Brain microvascular endothelial cell (primary cell): ENCODE measurements at places on chromosomes 3 and 15.

- DNase-seq, result no peak
Observed at GRCh38 chr15:73394782-73395181, 26.0 kb upstream of the HCN4 start.

DNA sequence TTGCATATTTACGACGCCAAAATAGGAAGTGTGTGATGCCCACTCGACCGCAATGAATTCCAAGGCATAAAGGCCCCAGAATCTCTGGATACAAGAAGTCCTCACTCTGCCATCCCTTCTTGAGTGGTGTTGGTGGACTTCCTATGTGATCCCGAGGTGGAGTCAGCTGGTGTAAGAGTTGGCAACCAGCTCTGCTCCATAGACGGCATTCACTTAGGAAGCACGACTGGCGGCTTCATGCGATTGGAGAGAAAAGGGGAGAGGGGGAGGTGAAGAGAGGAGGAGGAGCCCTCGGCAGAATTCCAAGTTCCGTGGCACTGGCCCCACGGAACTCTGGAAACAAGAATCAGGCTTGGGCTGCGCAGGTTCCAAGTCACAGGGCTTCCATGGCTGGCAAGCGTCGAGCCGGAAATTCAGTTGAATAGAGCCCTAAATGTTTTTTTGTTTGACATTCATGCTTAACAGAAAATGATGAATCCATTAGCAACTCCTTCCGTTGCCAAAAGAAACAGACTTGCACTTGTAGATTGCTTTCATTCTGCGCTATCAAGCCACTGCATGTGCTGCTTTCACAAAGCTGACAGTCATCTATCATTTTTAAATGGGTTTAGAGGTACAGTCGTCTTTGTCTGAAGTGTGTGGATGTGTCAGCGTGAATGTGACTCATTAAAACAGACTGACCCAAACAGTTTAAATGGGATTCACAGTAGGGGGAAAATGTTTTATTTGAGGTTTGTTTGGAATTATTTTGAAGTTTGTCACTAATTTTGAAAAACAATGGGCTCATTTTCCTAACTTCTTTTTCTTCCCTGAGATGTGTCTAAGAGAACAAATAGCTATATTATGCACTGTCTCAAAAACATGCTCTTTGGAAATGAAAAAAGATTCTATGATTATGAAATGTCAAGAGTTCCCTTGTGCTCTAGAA is 428.3 kb upstream of the ATP11B start:
- DNase-seq, result no peak

- no peak for DNase-seq
Observed at GRCh38 chr3:186722457-186722856, 5.3 kb downstream of the KNG1 start.

DNA sequence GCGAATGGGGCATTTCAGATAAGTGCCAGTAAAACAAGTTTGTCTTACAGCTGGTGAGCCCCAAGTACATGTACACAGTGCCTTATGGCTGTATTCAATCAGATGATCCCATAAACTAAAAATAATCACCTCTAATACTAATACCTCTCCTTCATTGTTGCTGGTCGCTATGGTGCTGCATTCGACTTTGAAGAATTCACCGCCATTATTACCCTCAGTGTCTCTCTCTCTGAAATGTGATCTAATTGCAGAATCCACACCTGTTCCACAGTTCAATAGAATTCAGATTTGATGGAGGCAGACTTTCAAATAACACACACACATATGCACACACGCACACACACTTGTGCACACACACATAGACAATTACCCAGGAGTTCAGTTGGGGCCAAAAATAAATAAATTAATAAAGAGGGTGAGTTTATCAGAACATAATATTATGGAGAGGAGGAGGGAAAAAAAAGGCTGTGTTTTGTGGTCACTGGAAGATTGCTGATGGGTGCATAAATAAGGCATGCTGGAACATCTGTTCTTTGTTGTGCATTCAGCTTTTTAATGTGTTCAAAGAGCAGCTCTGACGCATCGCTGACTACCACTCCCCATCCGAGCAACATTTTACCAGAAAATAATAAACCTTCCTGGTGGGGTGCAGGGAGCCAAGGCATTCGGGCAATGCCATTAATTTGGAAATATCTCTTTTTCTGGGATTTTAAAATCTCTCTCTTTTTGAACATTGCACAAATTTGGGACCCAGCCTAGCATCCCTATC is 235.7 kb downstream of the SATB1 start:
- peak; percentile 29 for DNase-seq

- DNase-seq, result no peak
Observed at GRCh38 chr15:41941644-41942415, 30.5 kb downstream of the EHD4 start.

DNA sequence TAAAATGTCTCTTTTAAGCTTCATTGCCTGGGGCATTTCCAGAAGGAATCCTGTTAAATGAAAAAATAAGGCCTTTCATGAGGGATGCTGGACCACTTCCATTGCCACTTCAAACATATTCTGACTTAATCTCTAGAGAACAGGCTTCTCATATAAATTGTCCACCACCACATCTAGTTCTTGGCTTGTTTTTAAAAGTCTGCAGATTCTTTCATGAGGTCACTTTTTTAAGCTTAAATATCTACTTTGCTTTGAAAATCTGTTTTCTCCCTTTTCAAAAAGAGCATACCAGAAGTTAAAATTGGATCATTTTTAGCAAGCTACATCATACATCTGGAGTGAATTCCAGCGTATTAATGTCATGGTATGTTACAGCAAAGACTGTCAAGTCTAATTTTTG is 131.6 kb downstream of the C3orf70 start:
- no peak for DNase-seq

GRCh38 chr3:87207460-87207859 is 19.6 kb upstream of the CHMP2B start:
- no peak for DNase-seq

DNA sequence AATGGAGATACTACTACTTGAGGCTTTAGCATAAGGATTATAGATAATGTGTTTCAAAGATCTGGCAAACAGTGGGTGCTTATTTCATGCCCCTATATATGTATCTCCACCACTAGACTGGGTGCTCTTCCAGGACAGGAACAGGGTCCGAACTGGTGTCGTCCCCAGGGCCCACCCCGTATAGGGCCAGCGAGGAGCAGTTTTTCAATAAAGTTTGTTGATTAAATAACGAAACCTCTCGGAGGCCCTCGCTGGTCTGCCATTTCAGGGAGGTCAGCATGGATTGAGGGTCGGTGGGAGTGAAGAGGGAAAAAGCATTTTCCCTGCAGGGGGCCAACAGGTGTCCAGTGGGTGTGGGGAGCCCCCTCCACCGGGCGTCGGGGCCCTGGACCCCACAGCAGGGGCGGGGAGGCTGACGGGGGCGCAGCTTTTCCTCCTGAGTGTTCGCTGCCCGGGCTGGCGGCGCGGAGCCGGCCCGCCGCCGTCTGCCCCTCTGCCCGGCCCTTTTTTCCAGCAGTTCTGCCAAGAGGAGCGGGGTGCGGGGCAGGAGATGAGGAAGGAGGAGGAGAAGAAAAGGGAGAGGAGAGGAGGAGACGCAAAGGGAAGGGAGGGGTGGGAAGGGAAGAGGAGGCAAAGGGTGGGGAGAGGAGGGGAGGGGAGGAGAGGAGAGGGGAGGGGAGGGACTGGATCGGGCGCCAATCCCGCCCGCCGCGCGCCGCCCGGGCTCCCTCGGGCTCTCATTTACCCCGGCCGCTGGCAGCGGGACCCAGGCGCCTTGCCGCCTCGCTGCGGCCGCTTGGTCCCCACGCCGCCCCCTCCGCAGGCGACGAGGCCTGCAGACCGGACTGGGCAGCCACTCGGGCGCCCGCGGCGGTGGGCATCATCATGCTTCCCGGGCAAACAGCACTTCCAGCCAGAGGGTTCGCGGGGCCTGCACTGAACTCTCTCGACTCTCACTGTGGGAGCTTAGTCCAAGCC is 66.3 kb downstream of the ISG20 start:
- no peak for DNase-seq

GRCh38 chr3:57917601-57918000 is 90.6 kb upstream of the FLNB start:
- no peak for DNase-seq

GRCh38 chr3:15452961-15453360 is 25.6 kb downstream of the EAF1 start:
- DNase-seq, result no peak

DNA sequence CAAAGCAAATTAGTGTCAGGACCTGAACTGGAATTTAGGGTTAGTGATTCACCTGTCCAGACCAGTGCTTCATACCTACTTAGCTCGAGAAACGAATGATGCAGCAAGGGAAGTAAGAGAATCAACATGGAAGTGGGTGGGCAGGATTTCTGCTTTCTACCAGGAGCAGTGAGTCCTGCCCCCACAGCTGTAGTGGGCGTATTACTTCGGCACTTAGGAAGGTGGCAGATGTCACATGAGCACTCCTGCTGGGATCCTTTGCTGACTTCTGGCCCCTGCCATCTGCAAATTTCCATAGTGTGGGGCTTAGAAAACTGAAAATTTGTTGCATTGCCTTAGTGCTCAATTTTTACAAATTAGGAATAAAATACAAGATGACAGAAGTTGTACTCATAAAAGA is 31.2 kb downstream of the RYR3 start:
- DNase-seq, result no peak

DNA sequence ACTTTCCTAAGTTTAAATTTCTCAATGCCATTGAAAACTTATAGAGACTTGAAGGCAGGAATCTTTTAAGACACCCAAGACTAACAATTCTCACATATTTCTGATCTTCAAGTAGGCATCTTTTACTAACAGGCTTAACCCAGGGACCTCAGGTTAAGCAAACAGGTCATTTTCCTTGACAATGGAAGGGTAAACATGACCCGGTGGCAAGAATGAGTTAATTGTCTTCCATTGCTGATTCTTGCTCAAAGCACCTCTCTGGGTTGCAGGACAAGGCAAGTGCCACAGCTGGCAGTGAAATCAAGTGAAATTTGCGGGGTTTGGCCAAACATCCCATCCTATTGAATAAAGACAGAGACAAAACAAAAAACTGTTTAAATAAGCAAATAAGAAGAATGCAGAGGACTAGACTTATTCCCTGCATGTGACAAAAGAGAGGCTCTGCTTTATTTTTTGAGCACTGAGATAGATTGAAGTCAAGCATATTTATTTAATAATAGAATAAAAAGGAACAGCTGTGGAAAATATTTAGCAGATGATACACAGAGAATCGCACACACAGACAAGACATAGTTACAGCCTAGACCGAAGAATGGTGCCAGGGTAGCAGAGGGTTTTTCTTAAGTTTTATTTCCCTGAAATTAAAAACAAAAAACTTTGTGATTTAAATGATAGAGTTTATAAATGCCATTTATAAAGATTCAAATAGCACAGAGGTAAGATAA is 56.0 kb upstream of the MITF start:
- DNase-seq, result no peak

GRCh38 chr15:65828585-65828984 is 36.5 kb upstream of the DENND4A start:
- no peak for DNase-seq

DNA sequence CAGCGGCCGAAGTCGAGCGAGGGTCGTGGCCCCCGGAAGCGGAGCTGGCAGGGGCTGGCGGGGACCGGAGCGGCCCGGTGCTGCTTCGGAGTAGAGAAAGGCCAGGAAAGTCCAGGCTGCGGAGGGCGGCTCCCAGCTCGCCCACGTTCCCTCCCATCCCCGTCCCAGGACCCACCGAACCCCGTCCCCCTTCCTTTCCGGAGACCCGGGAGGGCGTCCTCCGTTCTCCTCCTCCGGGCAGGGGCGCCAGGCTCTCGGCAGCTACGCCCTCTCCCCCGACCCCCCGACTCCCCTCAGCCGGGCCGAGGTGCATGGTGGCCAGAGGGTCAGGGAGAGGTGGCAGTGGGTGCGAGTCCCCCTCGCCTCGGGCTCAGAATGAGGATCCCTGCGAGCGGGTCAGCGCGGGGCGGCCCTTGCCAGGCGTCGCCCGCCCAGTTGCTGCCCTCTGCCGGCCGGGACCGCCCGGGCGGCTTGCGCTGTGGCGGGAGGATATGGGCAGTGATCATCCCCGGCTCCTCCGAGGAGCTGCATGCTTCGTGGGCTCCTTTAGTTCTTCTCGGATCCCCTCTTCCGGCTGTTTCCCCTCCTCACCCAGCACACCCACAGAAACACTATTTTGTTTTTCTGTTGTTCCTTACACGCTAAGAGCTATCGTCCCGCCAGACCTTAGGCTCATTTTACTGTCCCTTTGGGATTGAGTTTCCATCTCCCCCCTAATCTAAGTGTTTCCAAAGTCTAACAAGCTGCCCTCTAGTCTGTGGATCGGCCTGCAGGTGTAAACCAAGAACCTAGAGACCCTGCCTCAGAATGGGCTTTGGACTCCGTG is 744 bp upstream of the ALDH1A2 start:
- DNase-seq, result peak; percentile 6

GRCh38 chr15:76711351-76711827 is 193.8 kb downstream of the SCAPER start:
- DNase-seq, result no peak

DNA sequence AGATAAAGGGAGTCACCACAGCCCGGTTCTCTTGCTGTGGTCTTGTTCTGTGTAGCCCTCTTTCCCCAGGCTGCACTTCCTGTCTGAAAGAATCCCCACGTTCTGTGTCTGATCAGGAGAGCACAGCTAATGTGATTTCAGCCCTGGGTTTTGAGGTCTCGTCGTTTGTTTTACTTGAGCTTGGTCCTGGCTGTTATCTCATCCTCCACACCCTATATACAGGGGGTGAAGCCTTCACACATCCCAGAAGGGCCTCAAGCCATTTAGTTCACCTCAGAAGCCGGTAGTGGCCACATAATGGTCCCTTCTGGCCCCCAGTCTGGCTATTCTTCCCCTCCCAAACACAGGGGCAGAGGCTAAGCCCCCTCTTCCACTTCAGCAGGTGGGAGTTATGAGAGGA is 115.6 kb downstream of the PDE8A start:
- DNase-seq, result no peak

DNA sequence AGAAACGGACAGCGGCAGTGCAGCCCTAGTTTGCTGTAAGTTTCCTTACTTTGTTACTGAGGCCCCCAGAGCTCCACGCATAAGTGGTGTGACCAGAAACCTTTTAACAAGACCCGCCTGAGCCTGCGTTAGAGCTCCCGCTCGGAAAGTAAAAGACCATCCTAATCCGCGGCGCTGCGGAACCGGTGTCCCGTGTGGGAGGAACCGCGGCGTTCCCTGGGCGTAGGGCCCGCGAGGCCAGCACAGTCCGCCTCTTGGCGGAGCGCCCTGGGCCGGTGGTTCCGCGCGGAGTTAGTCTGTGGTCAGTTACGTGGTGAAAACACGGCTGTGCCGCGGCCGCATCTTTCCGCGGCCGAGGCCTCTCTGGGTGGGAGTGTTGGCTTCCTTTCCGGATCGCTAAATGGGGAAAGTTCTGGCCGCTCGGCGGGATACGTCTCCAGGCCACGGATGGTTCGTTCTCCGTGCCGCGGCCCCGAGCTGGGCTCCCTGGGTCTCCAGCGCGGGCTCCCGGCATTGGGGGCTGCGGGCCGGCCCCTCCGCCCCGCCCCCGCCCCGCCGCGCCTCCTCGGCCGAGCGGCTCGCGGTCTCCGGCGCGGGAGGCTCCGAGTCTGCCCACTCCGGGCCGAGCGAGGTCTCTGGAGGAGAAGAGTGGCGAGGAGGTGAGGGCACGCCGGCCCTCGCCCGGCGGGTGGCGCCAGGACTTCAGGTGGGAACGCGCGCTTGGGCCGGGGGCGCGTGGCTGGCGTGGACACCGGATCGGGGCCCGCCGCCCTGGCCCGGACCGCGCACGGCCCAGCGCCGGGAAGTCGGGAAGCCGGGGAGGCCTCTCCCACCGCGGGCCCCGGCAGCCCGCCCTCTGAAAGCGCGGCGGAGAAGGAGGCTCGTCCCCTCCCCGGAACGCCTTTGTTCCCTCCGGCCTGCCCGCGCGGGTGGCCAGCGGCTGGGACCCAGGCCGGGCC is 754 bp downstream of the B3GNT5 start:
- peak; percentile 53 for DNase-seq
